ENCODE measurements at places on chromosomes 6 and 20. TPM values are rescaled to one million over a fixed set of nuclear protein-coding genes. Genes with fewer than 3 reads are reported as not detected.

DNA sequence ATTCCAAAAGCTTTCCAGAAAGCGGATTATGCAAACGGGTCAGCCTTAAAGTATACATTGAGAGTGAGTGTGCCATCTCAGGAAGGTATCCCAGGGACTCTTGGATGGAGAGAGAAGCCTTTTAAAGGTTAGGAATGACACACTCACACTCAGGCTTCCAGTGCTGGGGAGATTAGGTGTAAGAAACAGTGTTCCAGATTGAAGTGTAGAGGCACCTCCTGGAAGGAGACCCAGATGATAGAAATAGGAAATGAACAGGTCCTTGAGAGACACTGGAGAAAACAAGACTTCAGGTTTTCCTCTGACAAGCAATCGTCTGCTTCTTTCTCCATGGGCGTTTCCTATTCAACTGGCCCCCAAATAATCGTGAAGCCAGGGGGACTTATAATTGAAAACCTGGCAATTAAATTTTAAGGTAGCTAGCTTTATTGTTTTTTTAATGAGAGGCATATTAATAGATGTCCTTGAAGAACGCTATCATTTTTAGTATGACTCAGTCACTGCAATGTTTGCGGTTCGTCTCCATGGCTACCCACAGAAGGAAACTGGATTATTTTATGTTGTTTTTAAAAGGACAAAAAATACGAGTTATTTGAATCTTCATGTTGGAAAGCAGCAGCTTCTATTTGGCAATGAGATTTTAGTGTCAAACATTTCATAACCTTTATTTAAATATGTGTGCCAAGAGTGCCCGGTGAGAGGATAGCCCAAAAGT lies 85.3 kb downstream of the TRMT6 start:
- H3K36me3 ChIP-seq = peaks cover 6% of the 10 kb centered on the region
- H3K27ac ChIP-seq = no peak overlapping the region
- peaks cover 14% of the 10 kb centered on the region for H3K4me1 ChIP-seq
- DNase-seq = peak; percentile 13
- no peaks in the 10 kb centered on the region for H3K27me3 ChIP-seq

DNA sequence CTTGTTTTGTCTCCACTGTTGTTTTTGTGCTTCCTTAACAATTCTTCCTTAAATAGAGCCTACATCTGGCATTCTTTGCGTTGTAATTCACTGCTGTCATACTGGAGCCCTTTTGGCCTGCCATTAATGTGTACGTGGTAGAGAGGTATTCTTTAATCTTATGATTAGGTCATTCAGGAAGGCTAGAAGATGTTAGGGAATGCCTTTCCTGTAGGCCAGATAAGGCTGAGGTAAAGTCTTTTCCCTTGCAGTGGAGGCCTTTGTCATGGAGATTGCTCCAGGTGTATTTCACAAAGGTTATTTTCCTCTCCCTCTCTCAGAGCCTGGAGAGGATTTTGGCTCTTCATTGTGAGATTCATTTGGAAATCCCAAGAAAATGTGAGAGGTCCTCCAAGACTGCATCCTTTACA lies 146.9 kb downstream of the FUT9 start:
- no peak for DNase-seq
- no peak overlapping the region for H3K4me3 ChIP-seq
- H3K4me1 ChIP-seq = no peaks in the 10 kb centered on the region

DNA sequence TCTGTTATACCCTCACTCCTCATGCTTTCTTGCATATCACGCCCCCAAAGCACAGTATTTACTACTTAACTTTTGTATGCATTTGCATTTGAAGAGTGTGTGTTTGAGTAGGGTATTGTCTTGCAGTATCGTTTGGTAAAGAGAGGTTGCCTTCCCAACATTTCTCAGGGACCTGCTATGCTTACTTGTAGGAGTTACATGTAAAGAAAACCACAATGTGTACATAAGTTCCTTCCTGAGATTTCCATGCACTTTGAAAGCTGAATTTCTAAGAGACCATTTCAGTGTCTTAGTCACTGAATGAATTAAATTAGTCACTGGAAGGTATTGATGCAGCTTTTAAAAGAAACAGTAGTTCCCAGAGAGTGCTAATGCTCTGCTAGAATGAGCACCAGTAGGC lies 159.3 kb upstream of the LAMA2 start:
- H3K36me3 ChIP-seq = no peaks in the 10 kb centered on the region
- no peaks in the 10 kb centered on the region for H3K4me1 ChIP-seq
- H3K4me3 ChIP-seq = no peak overlapping the region
- peaks cover 19% of the 10 kb centered on the region for H3K27me3 ChIP-seq

GRCh38 chr6:129281168-129281796 lies 398.3 kb downstream of the LAMA2 start:
- H3K4me3 ChIP-seq = no peak overlapping the region
- DNase-seq = no peak
- H3K27ac ChIP-seq = no peak overlapping the region
- no peaks in the 10 kb centered on the region for H3K36me3 ChIP-seq
- peaks cover 6% of the 10 kb centered on the region for H3K27me3 ChIP-seq

DNA sequence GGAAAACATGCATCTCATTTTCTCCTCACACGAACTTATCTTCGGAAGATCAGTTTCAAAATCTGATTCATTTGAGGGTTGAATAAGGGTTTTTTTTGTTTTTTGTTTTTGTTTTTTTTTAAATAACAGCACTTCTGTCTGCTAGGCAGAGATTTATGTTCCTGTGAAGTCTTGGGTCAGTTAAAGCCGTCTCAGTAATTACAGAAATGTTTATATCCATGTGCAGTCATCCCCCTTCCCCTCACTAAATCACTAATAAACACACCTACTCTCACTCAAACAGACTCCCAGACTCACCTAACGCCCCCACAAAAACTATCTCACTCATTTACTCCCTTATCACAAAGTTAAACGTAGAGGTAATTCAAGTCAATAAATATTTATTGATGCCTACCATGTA lies 214.2 kb upstream of the SUPT3H start:
- H3K36me3 ChIP-seq = peaks cover 16% of the 10 kb centered on the region
- H3K4me1 ChIP-seq = peaks cover 78% of the 10 kb centered on the region
- H3K4me3 ChIP-seq = no peak overlapping the region
- H3K27ac ChIP-seq = no peak overlapping the region
- no peaks in the 10 kb centered on the region for H3K27me3 ChIP-seq

DNA sequence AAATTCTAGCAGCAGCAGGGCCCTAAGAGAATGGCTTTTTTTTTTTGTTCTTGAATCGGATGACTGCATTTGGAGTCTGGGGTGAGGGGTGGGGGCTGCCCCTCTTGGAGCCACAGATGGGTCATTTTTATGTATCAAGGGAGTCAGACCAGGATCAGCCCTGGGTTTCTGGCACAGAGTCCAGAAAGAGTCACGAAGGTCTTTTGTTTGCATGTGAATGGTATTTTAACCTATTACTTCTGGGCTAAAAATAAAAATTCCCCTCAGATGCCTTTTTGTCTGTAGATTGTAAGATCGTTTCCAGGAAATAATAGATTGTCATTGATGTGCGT lies 72.5 kb downstream of the PHACTR3 start:
- H3K27me3 ChIP-seq = peaks cover 10% of the 10 kb centered on the region
- no peak overlapping the region for H3K4me3 ChIP-seq
- no peaks in the 10 kb centered on the region for H3K4me1 ChIP-seq
- no peaks in the 10 kb centered on the region for H3K36me3 ChIP-seq
- H3K27ac ChIP-seq = no peak overlapping the region

DNA sequence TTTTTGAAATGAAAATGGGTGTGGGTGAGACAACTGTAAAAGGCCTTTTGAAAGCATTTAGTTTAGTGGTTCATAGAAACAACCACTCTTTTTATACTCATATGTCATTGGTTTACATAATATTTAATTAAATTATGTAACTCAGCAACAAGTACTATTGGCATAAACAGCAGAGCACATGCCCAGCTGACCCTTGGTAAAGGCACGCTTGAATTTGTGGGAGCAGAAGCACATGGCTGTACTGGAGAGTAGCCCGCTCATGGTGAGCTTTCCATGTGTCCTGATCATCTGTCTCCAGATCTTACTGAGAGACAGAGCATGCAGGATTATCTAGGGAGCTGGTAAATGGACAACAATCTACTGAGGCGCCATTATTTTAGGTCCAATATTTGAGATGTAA lies 17.1 kb upstream of the KLHL31 start:
- H3K27ac ChIP-seq = no peak overlapping the region
- no peaks in the 10 kb centered on the region for H3K4me1 ChIP-seq
- H3K27me3 ChIP-seq = no peaks in the 10 kb centered on the region
- H3K36me3 ChIP-seq = no peaks in the 10 kb centered on the region
- H3K4me3 ChIP-seq = no peak overlapping the region

- no peaks in the 10 kb centered on the region for H3K36me3 ChIP-seq
- peaks cover 1% of the 10 kb centered on the region for H3K4me1 ChIP-seq
- H3K27me3 ChIP-seq = no peaks in the 10 kb centered on the region
- peak overlapping the region; percentile 46 for H3K27ac ChIP-seq
- no peak for DNase-seq
Measured at GRCh38 chr20:41347523-41348429, 7.2 kb downstream of the LPIN3 start.

- peak overlapping the region; percentile 1 for H3K27ac ChIP-seq
- peaks cover 20% of the 10 kb centered on the region for H3K27me3 ChIP-seq
- no peaks in the 10 kb centered on the region for H3K36me3 ChIP-seq
- peak overlapping the region; percentile 71 for H3K4me3 ChIP-seq
Measured at GRCh38 chr6:30885999-30886896, 1.9 kb downstream of the DDR1 start.

DNA sequence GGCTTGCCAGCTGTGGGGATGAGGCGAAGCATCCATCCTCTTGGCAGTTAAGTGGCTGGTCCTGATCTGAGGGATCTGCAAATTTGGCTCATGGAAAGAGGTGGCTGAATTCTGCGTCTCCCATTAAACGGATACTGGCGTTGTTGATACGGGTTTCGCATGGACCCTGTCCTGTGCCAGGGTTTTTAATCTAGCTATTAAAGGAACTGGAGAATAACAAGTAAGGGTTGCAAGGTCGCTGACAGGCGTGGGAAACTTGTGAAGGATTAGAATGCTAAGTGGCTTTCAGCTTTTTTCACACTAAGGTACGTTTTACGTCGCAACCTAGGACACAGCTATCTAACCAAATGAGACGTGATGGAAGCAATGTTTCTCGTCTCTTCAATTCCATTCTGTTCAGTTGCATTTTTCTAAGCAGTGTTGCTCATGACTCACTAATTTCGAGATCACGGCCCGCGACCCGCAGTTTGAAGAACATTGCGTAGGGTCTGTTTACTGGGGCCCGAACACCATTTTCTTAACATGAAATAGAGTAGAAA lies 852 bp downstream of the GMNN start:
- peak; percentile 22 for DNase-seq
- peaks cover 35% of the 10 kb centered on the region for H3K36me3 ChIP-seq
- H3K27me3 ChIP-seq = no peaks in the 10 kb centered on the region
- H3K27ac ChIP-seq = peak overlapping the region; percentile 99

SRSF3 gene
- total RNA-seq = 441 TPM

- H3K4me3 ChIP-seq = no peak overlapping the region
- H3K4me1 ChIP-seq = no peaks in the 10 kb centered on the region
- H3K27ac ChIP-seq = no peak overlapping the region
- H3K27me3 ChIP-seq = no peaks in the 10 kb centered on the region
- no peak for DNase-seq
Measured at GRCh38 chr20:16942756-16943155, 194.6 kb downstream of the OTOR start.

DNA sequence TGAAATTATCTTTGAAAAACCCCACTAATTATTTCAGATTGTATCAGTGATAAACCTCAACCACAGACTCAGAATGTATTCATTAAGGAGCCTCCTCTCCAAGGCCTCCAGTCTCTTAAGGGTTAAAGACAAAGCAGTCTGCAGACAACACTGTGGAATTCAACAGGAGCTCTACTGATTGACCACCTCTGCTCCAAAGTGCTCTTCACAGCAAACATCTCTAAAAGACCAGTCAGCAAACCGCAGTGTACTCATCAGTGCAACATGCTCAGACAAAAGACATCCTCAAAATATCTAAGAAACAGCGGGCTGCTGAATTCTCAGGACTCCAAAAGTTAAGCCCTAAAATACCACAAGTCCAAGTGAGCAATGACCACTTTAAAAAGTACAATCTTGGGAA lies 42.0 kb downstream of the UQCC1 start:
- peaks cover 13% of the 10 kb centered on the region for H3K36me3 ChIP-seq
- H3K4me3 ChIP-seq = no peak overlapping the region
- peaks cover 5% of the 10 kb centered on the region for H3K4me1 ChIP-seq
- DNase-seq = no peak
- H3K27ac ChIP-seq = no peak overlapping the region

GRCh38 chr6:12608874-12609273 lies 107.7 kb upstream of the PHACTR1 start:
- DNase-seq = no peak
- H3K4me1 ChIP-seq = peaks cover 2% of the 10 kb centered on the region
- no peak overlapping the region for H3K4me3 ChIP-seq
- no peaks in the 10 kb centered on the region for H3K36me3 ChIP-seq
- H3K27me3 ChIP-seq = peaks cover 7% of the 10 kb centered on the region

DNA sequence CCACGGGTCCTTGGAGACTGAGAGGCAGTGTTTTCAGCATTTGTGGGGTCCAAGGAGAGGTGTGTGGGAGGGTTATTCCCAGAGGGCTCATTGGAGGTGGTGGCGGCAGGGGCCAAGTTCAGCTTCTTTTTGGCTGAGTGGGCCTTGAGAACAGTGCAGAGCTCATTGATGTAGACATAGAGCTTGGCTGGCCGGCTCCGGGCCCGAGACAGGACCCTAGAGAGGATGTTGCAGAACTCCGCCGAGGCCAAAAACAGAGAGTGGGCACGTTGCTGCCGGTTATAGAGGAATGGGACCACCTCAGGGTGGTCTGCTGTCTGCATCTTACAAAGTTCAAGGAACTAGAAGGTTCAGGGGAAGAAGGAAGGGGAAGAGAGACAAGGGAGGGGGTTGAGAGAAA lies 3.7 kb upstream of the ZBTB22 start:
- no peak for DNase-seq
- H3K27ac ChIP-seq = peak overlapping the region; percentile 76
- no peaks in the 10 kb centered on the region for H3K27me3 ChIP-seq
- H3K4me1 ChIP-seq = peaks cover 64% of the 10 kb centered on the region
- peak overlapping the region; percentile 98 for H3K4me3 ChIP-seq
- H3K36me3 ChIP-seq = peaks cover 49% of the 10 kb centered on the region

DNA sequence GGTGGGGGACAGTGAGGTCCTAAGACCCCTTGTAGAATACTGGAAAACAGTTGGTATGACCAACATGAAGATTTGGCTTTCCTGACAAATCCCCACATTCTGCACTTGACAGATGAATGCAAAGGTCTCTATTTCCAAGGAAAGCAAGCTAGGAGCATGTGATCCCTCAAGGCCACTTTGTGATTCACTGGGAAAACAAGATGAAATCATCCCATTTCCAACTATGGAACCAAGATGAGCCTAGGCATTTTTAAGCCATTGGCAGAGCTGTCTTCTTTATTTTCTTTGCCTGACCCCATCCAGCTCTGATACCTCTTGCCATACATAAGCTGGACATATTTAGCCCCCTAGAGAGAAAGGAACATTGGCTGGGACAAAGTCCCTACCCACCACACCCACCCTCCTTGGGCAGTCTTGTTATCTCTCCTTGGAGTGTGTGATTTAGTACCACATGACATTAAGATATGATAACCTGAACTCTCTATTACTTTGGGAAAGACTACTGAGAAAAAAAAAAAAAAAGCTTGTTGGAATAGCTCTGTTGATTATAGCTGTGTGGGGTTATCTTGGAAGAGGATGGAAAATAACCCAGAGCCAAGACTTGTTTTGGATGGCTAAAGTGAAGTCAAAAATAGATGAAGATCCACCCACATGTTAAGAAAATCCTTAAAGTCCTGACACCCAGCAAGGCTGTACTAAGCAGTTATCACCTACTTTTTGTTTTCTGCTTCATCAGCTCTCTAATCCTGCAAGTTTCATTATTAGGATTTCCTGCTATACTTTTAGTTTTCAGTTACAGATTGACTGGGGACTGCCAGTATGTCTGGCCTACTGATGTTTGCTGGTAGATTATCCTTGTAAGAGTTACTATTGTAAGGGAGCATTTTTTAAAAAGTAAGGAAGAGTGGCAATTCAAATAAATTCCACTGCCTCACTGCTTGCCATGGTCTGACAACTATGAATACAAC lies 90.1 kb upstream of the PREP start:
- DNase-seq = no peak
- H3K36me3 ChIP-seq = no peaks in the 10 kb centered on the region
- no peak overlapping the region for H3K4me3 ChIP-seq
- peak overlapping the region; percentile 38 for H3K27ac ChIP-seq

Data from activated CD4-positive, alpha-beta T cell treated with anti-CD3 and anti-CD28 coated beads, Interleukin-2, amount 10 ng/mL, durations not matched to agents 7 days and 5 days (primary cell).